Amygdala (tissue), 56 donors: ENCODE measurements at places on chromosomes 3 and 15.

DNA sequence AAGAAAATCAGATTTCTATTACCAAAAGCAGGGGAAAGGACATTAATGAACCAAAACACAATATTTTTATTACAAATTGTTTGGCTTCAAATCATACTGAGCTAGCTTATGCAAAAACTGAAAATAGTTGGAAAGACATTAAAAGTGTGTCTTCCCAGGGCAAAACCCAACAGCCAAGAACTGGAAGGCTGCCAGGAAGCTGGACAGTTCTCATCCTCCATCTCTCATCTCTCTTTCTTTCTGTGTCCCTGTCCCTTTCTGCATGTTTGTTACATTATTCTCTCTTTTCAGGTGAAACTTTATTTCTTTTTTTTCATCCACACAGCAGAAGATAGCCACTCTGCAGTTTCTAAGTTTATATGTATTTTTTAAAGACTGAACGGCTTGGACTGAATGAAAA is 41.1 kb upstream of the SNTN start:
- DNase-seq = no peak

DNA sequence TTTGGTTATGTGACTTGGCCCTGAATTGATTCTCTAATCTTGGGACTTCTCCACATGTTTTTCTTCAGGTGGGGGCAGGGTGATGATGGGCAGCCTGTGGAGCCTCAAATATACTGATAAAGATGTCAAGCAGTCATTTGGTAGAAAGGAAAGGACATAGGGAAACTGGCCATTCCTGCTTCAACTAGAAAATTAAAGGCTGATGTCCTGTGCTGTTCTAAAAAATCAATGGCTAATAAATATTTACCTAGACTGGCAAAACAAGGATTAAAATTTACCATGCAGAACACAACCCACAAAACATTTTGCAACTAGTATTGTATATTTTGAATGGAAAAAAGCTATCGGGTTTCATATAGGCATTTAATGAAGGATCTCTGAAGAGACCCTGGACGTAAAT is 133.7 kb downstream of the GADL1 start:
- DNase-seq = no peak

DNA sequence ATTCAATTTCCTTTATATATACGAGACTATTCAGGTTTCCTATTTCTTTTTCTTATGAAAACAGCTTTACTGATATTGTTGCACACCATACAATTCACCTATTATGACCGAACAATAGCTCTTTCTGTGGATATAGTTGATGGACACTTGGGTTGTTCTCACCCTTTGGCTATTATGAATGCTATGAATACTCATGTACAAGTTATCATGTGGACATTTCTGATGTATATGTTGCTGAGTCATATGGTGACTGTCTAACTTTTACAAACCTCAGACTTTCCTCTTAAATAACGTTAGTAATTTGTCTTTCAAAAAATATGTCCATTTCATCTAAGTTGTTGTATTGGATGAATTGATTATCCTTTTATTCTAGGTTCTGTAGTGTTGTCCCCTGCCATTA is 15.7 kb upstream of the USF3 start:
- DNase-seq = no peak

DNA sequence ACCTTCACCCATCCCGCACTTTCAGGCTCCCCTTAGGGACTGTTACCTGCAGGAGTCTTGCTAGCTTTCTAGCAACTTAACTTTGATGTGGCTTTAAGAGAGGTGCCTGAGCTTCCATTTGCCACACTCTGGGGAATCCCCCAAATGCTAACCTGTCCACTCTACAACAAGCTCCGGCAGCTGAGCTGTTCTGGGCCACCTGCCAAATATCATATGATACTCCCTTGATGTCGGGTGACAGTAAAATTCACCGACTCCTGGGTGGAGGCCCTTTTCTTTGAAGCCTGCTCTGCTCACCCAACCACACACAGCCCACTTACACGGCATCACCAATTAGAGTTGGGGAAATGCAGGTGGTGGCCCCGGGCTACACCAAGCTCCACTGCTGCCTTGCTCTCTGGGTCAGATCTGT is 38.0 kb upstream of the XCR1 start:
- no peak for DNase-seq

GRCh38 chr15:76343313-76343996 is 6.9 kb downstream of the ISL2 start:
- no peak for DNase-seq

DNA sequence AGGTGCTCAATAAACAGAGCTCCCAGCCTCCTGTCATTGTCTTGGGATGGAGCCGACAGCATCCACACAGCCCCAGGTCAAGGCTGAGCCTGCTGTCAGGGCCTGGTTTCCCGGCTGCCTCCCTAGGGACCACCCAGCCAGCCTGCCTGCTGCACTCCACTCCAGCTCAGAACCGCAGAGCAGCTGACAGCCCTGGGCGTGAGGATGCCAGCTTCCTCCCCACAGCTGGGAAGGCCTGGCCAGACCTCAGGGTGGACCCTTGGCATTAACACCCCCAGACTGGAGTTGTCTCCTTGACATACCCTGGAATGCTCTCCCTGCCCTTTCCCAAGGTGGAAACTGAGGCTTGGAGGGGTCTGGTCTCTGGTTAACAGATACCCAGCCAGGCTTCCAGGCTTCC is 112.0 kb downstream of the WNT7A start:
- no peak for DNase-seq

- DNase-seq = no peak
These were observed 396.9 kb downstream of the MAGI1 start for GRCh38 chr3:65641777-65642176.

DNA sequence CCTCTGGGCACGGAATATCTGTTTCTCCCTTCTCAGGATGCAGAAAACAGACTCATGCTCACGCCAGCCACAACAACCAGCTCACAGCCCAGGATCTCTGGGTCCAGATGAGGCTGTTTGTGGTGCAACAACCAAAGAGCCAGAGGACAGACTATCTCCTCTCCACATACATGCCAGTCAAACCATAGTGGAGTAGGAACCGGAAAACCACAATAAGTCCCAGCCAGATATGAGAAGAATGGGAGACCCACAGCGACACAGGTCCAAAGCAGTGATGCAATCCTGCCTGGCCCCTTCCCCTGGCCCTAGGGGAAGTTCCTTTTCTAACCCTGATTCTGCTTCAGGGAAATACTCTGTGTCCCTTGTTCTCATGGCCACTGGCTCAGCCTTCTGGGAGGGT is 27.6 kb downstream of the MEX3B start:
- DNase-seq = no peak

- DNase-seq = no peak
These were observed 41.8 kb downstream of the SLMAP start for GRCh38 chr3:57797701-57798487.

DNA sequence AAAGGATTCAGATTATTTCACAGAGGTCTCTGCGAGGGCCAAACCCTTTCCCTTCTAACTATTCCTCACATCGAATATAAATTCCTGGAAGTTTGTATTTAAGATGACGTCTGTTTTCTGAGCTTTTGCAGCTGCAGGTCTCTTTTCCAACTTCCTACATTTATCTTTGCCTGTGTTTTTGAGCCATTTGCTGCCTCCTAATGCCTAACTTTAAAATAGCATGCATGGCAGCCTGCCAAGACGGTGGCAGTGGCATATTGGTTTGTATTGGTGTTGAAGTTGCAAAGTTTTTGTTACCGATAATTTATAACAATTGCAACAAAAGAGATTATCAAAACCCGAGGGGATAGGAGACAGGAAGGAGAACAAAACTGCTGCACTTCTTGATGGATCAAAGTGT is 187.1 kb upstream of the DNAJC19 start:
- peak; percentile 48 for DNase-seq

DNA sequence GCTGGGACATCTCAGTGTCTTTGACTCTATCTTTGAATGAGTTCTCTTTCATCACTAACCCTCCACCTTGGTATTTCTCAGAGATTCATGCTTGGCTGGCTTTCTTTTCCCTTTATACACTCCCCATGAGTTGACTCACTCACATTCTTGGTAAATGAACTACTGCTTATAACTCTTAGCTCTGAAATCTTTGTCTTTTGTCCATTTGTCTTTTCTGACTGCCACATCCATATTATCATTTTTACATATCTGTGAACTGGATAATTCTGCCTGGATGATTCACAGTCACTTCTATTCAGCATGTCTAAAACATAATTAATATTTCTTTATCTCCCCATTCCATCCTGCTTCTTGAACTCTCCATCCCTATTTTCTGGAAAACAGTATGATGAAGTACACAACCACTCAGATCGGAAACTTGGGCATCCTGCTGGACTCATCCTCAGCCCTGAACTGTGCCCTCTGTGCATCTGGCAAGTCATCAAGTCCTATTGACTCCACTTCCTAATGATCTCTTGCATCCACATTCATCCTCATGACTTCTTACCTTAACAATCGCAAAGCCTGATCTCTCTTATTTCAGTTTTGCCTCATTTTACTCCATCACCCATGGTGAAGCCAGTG is 66.9 kb downstream of the KCNAB1 start:
- DNase-seq = no peak

DNA sequence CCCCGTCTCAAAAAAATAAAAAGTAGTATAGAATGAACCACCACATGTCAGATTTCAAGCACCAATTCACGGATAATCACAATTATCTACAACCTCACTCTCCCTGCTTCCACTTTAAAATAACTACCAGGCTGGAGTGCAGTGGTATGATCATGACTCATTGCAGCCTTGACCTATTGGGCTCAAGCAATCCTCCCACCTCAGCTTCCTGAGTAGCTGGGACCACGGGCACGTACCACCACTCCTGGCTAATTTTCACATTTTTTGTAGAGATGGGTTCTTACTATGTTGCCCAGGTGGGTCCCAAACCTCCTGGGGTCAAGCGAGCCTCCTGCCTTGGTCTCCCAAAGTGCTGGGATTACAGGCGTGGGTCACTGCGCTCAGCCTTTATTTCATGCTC is 38.1 kb upstream of the LDHAL6B start:
- DNase-seq = no peak

- no peak for DNase-seq
These were observed 90.6 kb downstream of the CRYGS start for GRCh38 chr3:186453531-186453930.

- no peak for DNase-seq
These were observed 87.2 kb downstream of the TJP1 start for GRCh38 chr15:29734917-29735572.

DNA sequence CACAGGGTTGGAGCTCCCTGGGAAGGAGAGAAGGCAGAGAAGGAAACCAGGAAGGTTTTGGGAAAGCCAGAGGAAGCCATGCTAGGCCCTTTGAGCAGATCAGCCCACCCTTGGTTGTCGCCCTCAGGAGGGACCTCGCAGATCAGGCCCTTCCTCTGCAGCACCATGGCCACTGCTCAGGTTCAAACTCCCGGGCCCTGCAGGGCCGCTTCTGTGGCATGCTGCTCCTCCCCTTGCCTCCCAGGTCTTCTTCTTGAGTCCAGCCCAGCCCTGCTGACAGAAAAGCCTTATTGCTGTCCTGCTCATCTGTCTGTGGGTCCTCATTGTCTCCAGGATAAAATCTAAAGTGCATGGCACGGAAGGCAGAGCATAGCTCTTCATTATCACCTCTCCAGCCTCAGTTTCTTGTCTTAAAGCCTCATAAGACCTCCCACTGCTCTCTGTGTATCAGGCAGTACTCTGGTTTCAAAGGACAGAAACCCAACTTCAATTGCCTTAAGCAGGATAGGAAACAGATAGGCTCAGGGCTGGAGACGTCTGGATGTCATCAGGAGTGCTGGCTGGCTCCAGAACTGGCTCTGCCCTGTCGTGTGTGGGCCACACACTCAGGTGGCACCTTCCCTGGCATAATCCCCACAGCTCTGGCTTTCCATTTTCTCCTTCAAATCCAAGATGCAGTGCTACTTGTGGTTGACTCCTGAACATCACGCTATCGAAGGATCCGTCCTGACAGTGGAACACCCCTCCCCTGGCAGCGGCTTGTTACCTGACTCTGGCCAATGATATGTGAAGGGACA is 118.5 kb downstream of the EEFSEC start:
- DNase-seq = no peak

GRCh38 chr15:65372787-65373067 is 5.1 kb downstream of the IGDCC3 start:
- DNase-seq = no peak

DNA sequence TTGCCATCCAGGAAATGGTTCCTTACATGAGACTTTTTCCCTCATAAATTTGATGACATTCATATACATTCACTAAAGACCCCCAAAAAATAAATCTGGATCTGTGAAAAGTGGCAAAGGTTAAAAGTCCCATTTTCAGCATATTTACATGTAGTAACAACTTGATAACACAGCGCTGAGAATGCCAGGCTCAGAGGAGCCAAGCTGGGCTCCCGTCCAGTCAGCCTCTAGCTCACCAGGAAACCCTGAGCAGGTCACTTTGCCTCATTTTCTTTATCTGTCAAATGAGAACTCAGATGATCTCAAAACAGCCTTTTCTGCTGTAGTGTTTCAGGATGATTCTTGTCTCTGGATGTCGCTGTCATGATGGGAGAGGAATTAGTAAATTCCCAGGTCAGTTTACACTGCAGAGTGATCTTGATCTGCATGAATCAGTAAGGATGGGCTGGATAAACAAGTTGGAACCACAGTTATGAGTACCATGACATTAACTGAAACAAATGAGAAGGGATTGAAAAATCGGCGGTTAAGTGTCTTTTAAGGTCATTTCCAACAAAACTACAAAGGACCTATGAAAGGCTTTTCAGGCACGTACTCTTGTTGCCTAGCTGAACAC is 82.8 kb downstream of the PPARG start:
- DNase-seq = no peak

DNA sequence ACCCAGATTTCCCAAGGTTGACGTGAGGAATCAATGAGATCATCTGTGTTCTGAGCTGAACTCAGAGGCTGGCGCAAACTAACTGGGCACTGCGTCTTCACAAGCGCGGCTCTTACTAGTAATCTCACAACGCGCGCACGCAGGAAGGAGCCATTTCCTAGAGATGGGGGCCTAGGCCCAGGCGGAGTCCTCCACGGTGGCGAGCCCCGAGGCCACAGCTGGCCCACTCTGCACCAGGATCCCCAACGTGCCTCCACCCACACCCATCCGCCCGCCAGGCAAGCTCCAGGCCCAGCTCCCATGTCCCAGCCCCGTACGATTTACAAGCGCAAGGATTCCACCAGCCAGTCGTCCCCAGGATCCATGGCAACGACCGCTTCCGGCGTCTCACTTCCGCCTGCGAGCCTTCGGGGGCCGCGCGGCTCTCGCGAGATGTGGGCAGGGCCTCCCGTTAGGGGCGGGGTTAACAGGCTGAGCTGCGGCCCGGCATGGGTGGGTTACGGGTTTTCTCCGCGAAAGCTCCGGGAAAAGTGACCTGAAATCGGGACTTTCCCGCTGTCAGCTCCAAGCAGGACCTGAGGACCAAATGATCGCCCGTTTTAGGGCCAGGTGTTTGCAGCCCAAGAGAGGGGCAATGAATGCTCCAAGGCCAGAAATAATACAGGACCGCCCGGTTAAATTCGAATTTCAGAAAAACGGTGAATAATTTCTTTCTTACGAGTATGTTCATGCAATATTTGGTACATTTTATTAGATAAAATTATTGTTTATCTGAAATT is at the start of gene WDR73:
WDR73 (minus strand) TSS at position 374 of the 779 bp plus-strand sequence; CDS start at position 365, 9 bp downstream.
- peak; percentile 97 for DNase-seq
